Cerebellar nuclear complex (tissue), 1 donor: ENCODE measurements at places on chromosomes 1 and 21.

DNA sequence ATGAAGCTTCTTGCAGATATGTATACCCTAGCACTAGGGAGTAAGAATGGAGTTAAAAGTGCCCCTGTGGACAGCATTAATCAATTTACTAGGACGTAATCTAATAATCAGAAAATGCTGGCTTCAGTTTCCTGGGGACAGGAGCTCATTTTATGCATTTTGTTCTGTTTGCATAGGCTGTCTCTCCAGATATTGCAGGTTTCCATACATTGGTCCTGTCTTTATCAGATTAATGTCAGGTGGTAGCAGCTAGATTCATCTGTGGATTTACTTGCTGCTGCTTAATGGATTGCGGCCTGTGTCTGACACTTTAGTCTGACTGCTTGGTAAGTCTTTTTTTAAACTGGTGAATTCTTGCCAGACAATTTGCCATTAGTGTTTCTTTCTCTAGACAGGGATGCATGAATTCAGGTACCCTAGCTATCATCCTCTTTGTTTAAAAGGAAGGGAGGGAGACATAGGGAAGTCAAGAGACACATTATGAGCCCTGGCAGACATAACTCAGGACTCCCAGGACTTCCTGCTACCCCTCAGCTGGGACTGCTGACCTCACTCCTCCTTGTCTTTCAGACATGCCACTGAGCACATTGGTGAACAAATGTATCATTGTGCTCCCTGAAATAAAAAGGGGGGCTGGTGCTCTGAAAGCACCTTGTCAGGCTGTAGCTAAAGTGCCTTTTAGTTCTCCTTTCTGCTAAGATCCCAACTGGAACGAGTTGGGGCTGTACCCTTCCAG lies 47.7 kb downstream of the NOS1AP start:
- DNase-seq = no peak

- no peak for DNase-seq
Observed at GRCh38 chr21:38321568-38321967, 64.8 kb downstream of the KCNJ15 start.

- DNase-seq = no peak
Observed at GRCh38 chr1:54861070-54861761, 25.8 kb downstream of the DHCR24 start.

DNA sequence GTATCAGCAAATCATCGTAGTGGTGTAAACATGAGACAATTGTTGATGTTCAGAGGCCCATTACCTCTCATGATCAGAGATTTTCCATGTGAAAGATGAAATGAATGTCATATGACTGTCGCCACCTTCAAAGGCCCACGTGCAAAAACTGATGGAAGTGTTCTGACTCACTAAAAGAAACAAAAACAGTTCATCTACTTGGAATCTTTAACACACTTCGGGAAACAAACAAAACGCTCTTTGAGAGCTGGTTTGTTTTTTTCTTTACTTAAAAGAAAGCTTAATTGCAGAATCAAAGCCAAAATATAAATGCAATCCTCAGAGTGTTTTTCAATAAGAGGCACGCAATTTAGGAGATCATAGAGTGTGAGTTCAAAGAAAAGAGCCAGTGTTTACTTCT lies 100.8 kb downstream of the PLPPR4 start:
- DNase-seq = no peak

GRCh38 chr1:1284221-1285101 lies 4.2 kb downstream of the SCNN1D start:
- DNase-seq = no peak

- no peak for DNase-seq
Observed at GRCh38 chr1:30759718-30760281, 2.2 kb upstream of the LAPTM5 start.

GRCh38 chr1:71488555-71489252 lies 407.9 kb upstream of the ZRANB2 start:
- DNase-seq = no peak

DNA sequence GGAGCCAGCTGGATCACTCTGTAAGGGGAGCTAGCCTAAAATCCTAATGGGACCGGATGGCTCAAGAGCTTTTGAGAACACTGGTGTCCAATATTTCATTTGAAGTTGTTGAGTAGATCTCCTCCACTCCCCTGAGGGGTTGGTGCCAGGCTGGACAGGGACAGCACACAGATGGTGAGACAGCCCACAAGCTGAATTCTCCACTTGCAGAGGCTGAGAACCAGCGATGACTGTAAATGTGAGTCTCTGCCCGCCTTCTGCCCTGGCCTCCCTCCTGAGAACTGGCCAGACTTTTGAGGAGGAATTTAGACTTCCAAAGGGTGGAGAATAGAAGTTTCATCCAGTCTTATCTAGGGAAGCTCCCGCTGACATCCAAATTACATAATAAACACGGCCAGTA lies 20.5 kb upstream of the COQ8A start:
- no peak for DNase-seq

DNA sequence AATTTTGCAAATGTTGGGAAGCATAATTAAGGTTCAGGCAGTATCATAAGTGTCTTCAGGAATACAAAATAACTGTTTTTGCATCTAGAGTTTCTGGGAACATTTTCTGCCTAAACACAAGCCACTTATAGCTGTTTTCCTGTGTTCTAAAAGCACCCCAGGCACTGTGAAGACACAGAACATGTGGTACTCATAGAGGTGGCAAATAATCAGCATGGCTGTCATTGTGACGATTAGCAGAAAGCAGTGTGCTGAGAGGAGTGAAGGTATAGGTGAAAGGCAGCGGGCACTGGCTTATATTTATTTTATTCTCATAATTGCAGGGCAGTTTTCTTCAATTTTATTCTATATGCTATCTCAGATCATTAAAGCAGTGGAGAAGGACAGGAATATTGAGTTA lies 119.6 kb downstream of the LRRC53 start:
- no peak for DNase-seq

- DNase-seq = no peak
Observed at GRCh38 chr1:95071539-95071938, 1.2 kb downstream of the ALG14 start.

DNA sequence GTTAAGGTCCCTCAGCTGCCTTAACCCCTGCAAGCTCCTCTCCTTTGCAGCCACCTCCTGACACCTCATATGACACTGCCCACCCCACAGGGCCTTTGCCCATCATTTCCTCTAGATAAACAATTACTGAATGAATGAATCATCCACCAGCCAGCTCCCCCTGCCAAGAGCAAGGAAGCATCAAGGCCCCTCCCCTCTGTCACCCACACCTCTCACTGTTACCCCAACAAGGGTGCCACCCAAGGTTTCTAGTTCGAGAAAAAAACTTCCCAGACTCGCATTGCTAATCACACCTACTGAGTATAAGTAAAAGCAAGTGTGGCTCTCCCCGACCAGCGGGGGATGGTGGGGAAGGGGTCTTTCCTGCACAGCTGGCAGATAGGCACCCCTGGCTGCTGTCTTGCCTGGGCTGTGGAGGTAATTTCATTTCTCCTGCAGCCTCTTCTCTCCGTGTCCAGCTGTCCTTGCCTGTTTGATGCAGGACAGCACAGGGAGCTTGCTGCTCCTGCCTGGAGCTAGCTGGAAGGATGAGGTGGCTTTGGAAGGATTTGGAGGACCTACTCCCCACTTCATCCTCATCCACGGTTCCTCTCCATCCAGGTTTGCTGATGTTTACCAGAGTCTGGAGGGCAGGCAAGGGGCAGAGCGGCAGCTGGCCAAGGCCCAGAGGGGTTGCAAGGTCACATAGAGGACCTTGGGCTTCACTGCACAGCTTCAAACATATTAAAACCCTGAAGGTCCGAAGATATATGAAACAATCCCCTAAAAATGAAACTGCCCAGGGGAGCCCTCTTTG lies 33.1 kb upstream of the LBR start:
- no peak for DNase-seq

DNA sequence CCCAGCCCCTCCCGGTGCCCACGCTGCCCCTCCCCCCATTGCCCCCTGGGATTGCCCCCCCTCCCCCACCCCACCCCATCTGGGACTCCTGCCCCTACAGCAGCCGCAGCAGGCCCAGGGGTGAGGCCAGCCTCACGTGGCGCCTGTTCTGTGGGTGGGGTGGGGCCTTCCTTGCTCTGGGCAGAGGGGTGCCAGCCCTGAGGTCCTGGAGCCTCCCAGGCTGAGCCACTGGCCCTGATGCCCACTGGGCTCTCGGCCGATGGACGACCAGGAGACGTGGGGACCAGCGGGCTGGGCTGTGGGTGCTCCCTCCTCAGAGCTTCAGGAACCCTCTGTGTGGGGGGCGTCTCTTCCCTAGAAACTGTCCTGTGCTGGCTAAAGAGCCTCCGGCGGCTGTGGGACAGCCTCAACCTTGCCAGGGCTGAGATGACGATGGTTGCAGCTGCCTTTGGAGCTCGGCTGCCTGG lies 5.8 kb upstream of the C1orf159 start:
- DNase-seq = no peak

- no peak for DNase-seq
Observed at GRCh38 chr1:193356249-193356648, 169.8 kb upstream of the B3GALT2 start.

GRCh38 chr1:46466477-46467182 lies 23.0 kb upstream of the DMBX1 start:
- DNase-seq = no peak

DNA sequence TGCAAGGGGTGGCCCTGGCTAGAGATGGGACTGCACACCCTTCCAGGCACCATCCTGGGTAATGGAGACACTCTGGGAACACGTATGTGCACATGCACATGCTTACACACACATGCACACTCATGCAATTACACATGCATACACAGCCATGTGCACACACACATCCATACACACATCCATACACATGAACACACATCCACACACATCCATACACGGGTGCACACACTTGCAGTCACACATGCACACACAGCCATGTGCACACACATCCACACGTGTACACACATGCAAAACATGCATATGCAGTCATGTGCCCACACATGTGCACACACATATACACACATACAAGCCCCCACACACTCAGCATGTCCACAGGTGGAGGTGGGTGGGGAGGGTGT lies 22.3 kb upstream of the POFUT2 start:
- DNase-seq = no peak

DNA sequence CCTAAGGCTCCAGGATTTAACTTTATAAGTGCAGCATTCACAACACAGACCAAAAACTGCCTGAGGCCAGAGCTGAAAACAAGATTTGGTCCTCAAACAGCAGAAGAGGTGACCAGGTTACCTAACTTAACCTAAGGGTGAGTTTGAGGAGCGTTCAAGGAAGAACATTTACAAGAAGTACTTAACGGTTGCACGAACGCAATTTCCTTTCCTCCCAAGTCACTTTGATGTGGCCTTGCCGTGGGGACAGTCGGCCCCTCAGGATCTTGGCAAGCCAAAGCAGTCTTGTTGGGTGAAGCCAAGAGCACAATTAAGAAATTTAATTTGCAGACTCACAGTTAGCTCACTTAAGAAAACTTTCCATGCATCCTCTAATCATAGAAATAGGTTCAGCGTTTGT lies 202.6 kb upstream of the COA6 start:
- no peak for DNase-seq

GRCh38 chr1:36653850-36654249 lies 171.1 kb upstream of the CSF3R start:
- no peak for DNase-seq

- no peak for DNase-seq
Observed at GRCh38 chr1:213683529-213683928, 304.2 kb upstream of the PROX1 start.

- no peak for DNase-seq
Observed at GRCh38 chr21:41827951-41828883, 50.9 kb downstream of the PRDM15 start.

- no peak for DNase-seq
Observed at GRCh38 chr1:66490816-66491215, 43.1 kb upstream of the SGIP1 start.

DNA sequence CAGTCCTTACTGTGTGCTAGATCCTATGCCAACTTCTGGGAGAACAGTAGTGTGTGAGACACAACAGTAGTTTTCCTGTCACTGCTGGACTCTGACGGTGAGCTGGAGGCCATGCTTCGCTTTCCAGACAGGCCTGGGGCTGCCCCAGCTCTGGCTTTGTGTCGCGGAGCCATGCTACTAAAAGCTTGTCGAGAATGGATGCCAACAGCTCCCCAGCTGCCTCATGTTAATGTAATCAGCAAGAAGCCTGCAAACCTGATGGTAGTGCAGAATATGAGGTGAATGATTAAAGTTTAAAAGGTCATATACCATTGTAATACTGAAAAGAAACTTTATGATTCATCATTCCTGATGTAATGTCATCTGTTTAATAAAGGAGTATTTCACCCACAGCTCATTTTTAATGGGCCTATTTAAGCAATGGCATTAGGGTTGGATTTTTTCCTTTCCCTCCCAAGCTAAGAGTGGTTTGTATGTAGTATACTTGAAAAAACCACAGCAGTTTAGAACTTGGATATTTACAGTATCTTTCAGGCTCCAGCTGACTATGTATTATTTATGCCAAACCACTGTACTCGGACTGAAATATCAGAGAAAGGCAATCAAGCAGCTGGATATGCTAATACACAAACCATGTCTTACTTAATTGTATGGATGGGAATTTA lies 343.0 kb downstream of the NUF2 start:
- DNase-seq = no peak

DNA sequence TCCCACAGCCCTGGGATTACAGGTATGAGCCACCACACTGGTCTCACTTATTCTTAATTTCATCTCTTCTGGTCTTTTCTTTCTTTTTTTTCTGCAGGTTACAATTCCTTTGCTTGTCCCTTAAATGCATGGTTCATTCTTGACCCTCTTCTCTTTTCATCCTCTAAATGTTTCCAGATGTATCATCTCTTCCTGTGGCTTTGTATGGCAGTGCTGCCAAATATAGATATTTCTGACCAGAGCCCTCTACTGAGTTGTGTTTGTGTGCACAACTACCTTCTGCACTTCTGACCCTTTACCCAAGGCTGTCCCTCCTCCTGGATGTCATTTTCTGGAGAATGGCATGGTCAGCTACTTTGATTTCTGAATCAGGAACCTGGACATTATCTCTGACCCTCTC lies 32.5 kb downstream of the OLFML3 start:
- no peak for DNase-seq

- DNase-seq = no peak
Observed at GRCh38 chr21:46340998-46341397, 17.0 kb downstream of the PCNT start.

DNA sequence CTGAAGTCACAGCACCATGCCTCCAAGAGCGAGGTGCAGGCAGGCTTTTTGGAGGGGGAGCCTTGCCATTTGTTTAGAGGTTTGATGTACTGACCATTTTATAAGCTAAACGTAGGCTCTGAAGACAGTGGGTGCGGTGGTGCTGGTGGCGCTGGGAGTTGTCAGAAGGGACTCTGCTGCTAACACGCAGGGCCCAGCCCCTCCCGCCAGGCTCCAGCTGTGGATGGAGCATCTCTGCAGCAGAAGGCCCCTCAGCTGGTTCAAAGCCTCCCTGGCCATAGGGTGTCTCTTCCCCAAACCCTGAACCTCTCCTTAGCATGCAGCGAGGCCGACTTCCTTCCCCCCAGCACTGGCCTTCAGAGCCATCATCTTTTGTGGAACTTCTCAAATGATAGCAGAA lies 105.3 kb downstream of the AJAP1 start:
- DNase-seq = no peak
